ENCODE measurements at places on chromosomes 2 and 18.

GRCh38 chr2:17326717-17327116 lies 191.5 kb downstream of the RAD51AP2 start:
- DNase-seq, result no peak

DNA sequence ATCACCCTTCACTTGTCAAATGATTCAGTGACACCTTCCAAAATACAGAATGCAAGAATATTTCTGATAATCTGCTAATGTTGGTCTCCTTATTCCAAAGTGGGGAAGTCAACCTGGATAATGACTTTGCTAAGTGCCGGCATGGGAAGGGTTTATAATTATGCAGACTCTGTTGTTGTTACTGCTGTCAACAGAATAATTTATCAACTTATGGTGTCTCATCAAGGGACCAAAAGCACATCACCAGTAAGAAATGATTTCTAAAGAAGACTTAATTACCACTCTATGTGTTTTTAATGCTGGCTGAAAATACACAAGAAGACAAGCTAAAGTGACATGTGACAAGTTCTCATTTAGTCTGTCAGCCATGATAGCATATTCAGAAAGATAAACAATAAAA lies 115.6 kb upstream of the TMEM200C start:
- DNase-seq, result no peak

DNA sequence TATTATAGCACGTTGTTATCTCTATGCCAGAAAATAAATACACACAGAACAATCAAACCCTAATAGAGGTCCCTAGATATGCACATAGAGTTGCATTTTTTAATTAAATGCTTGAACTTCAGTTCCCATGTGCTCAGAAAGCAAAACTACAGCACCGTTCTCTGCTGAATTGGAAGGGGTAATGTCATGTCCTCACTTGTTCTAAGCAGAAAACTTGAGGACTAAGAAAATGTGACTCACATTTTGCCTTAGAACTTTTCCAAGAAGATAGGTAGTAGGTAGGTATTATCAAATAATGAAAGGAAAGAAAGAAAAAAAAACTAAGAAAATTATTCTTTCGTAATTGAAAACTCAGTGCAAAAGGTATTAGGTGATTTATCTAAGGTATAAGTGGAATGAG lies 607.3 kb downstream of the ERBB4 start:
- DNase-seq, result no peak

DNA sequence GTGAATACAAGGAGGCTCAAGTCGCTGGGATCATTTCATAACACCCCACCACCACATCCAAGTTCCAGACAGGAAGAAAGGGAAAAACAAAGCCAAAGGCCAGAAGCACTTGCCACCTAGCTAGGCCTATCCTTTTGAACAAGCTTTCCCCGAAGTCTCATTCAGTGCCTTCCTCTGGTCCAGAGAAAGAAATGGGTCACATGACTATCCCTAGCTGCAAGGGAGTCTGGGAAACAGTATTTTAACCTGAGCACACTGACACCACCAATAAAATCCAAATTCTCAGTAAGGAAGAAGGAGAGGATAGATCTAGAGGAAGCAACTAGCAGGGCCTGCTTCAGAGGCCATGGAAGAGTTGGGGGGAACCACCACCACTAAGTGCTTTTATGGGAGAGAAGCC lies 91.2 kb downstream of the POLR1A start:
- DNase-seq, result no peak

DNA sequence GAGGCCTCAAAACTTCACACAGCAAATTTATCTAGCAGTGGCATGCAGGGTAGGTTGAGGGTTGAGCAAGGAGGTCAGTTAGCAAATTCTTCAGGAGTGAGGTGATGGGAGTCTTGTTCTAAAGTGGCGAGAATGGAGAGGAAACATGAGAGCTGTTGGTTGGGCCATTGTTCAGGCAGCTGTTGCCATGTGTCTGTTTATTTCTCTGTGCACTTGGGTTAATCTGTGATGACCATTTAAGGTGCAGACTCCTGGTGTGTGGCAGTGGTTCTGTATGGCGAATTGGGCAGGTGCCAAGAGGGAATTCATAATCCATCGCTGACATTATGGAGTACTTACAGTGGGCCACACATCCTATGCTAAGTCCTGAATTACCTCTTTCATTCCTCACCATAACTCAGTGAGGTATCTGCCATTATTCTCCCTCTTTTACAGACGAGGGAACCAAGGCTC lies 30.4 kb downstream of the TMEM178A start:
- no peak for DNase-seq

GRCh38 chr2:217573571-217573970 lies 429.2 kb downstream of the TNS1 start:
- no peak for DNase-seq

GRCh38 chr2:231452799-231453508 lies 11.3 kb downstream of the NCL start:
- no peak for DNase-seq

DNA sequence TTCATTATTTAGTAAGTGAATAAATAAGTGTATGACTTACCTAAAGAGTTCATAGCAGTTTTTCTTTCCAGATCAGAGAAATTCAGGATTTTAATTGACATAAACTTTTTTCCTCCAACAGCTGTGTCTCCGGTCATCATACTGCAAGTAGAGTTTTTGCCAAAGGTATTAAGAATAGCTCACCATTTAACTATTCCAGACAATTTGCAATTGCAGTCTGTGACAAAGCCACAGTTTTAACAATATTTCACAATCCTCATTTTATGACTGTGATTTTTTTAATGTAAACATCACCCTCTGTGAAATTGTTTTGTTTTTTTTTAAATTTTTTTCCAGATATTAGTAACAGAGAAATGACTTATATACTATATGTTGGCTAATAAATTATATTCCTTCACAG lies 199.1 kb downstream of the TRIB2 start:
- no peak for DNase-seq

GRCh38 chr2:20159411-20160070 lies 65.4 kb downstream of the SDC1 start:
- DNase-seq, result no peak

GRCh38 chr2:233124421-233125080 lies 64.4 kb downstream of the INPP5D start:
- no peak for DNase-seq

DNA sequence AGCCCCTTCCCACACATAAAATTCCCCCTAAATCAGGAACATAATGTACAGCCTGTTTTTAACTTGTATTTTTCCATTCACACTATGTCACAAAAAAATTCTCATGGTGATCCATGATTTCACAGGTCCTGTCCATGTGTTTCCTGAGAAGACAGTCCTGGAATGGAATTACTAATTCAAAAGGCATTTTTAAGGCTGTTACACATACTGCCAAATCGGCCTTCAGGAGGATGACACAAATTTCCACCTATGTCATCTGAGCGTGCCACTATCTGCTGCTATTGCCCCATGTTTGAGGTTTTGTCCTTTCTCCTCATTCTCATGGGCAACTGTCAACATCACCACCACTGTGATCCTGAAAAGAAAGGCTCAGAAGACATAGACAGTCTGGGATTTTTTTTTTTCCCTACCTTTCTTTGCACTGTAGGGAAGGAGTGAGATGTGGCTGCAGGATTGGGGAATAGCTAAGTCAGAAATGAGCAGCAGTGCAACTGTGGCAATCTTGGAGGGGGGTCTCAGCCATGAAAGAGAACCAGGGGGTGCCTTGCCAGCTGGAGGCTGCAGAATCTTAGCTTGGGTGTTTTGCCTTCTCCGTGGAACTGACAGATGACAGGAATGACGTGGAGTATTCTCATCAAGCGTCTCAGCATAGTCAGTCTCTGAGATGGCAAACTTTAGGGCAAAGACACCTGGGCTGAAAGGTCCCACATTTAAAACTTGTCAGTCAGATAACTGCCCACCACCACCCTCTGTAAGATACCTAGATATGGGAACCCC lies 73.4 kb downstream of the MARCHF4 start:
- no peak for DNase-seq

DNA sequence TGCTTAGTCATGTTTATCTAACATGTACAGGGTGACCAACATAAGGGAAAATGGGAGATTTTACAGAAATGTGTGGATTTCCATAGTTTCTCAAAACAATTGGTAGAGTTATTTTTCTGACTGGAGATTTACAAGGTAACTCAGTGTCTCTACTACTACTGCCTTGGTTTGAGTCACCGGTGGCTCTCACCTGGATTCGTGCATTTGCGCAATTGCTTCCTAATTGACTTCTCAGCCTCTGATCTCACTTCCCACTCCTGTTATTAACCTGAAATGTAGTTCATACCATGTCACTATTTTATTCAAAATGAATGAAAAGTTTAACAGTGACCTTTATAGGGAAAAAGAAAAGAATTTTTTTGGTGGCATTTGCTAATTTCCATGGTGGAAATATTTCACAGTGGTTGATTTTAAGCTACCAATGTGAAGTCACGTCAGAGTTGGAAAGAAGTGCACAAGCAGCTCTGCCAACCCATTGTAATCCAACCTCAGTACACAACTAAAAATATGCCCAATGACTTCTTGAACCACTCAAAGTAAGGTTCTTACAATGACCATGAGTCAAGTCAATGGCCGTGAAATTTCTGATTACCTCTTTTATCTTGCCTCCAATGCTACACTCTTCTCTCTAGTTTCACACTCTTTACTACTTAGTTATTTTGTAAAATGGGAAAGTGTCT lies 94.0 kb downstream of the NYAP2 start:
- DNase-seq, result no peak

GRCh38 chr2:230557065-230557464 lies 141.1 kb downstream of the SP100 start:
- no peak for DNase-seq

- no peak for DNase-seq
Measured at GRCh38 chr2:148257276-148257675, 236.4 kb downstream of the MBD5 start.

- no peak for DNase-seq
Measured at GRCh38 chr2:120431386-120432292, 85.7 kb downstream of the INHBB start.

GRCh38 chr2:210667711-210668110 lies 111.3 kb downstream of the CPS1 start:
- no peak for DNase-seq

DNA sequence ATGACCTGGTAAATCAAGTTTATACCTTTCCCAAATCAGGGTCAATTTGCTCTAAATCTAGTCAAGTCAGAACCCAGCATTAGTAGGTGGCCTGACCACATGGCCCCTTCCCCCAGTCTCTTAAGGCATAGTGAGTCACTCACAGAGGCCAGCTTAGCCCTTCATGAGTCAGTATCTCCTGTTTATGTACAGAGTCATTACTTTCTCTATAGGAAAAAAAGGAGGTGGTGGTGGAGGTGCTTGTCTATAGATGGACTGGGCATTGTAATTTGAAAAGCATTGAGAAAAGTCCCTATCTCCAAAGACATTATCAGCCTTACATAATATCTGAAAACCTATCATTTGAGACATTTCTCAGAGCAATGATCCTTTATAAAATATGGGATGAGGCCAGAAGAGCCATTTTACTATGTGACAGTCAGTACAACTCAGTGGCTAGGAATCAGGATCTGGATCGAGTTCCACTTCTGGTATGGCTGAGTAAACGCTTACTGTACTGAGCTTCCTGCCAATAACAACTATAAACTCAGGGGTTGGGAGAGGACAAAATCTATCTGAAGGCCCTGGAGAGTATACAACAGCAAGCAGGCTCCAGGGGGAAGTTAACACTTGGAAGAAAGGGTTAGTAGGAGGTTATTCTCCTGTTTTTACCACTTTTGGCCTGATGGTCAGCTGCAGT lies 22.5 kb upstream of the SIGLEC15 start:
- no peak for DNase-seq

- no peak for DNase-seq
Measured at GRCh38 chr2:86039963-86040655, 65.6 kb downstream of the POLR1A start.

GRCh38 chr18:45939236-45939635 lies 27.9 kb downstream of the EPG5 start:
- DNase-seq, result no peak

DNA sequence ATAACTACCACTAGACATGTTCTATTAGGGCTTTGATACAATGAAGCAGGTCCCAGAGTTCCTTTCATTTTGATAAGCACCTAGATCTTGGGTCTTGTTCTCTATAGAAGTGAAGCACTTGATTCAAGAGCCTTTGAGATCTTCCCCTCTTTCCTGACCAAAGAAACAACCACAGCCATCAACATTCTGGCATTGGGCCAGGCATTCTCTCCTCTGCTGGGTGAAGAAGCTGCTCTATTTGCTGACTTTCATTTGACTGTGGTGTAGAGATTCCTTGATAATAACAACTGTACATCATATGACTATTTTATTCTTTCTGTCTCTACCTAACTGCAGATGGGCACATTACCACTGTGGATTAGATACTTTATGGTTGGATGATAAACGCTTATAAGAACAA lies 96.6 kb upstream of the LYPD1 start:
- DNase-seq, result no peak

- DNase-seq, result no peak
Measured at GRCh38 chr2:8888963-8889362, 51.5 kb upstream of the KIDINS220 start.

GRCh38 chr2:219575566-219576504 lies 3.7 kb downstream of the INHA start:
- no peak for DNase-seq

GRCh38 chr18:44802508-44802907 lies 121.8 kb downstream of the SETBP1 start:
- no peak for DNase-seq

DNA sequence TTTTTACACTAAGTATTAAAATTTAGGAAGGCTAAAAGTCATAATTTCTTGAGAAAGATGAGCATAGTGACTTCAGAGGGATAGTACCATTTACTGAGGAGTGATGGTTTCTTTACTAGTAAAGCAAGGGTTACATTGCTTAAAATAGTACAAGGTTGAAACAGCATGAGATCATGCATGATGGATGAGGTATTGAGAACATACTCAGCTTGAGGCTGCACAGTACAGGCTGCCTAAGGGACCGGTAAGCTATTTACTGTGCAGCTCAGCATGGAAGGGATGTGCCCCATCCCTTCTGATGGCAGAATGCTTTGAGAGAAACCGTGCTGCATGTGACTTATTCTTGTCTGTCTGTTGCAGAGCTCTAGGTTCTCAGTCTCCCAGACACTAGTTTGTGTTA lies 122.1 kb downstream of the EML6 start:
- no peak for DNase-seq

DNA sequence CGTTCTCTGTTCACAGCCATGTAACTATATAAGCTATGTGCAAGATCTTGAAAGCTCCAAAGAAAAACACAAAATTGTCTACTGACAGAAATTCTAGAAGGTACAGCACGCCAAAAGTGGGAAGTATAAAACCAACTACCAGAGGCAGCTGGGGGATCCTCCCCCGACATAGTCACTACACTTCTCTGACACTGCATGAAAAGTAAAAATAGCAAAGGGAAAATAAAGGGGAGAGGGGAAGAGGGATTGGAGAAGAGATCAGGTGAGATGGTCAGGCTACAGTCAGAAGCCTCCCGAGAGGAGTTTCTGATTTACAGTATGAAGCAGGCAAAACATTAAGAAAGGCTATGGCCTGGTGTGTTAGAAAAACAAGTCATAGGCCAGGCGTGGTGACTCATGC lies 39.8 kb upstream of the PCBP1 start:
- DNase-seq, result no peak
